ENCODE measurements at places on chromosomes 4 and X.

- no peak for DNase-seq
These were observed 246.6 kb downstream of the PARM1 start for GRCh38 chr4:75179510-75179909.

- no peak for DNase-seq
These were observed 8.6 kb upstream of the TSPAN7 start for GRCh38 chrX:38552721-38553120.

DNA sequence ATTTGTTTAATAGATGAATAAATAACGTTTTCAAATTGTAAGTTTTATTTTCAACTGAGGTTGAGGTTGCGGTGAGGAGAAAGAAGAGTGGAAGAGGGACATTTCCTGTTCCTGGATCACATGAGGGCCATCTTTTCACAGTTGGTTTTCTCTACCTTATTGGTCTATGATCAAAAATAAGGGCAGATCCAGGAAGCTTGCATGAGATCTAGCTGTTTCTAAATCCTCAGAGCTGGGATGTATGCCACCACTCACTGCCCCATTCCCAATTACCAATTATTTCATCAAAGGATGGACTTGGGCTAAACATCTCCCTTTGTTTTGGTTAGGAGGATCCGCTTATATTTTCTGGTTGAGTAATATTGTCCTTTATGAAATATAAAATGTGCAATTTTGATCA, 104.8 kb upstream of the TLL1 start:
- no peak for DNase-seq

DNA sequence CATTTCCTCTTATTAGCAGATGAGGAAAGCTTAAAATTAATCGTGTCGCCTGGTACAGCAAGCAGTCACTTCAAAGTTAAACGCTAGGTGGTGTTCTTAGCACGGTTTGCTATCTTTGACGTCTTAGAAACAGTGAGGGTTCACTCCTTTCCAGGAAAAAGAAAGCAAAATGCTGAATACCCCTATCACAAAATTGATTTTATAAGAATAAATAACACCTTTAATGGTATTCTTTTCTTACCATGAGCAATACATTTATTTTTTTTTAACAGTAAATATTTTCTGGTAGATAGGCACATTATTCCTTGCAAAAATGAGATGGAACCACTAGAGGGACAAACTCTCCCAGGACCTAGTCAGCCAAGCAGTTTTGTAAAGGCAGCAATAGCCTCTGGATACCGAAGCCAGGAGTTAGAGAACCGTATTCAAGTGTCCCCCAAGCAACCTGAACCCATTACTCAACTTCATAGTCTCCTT, 153.9 kb downstream of the KDR start:
- no peak for DNase-seq

DNA sequence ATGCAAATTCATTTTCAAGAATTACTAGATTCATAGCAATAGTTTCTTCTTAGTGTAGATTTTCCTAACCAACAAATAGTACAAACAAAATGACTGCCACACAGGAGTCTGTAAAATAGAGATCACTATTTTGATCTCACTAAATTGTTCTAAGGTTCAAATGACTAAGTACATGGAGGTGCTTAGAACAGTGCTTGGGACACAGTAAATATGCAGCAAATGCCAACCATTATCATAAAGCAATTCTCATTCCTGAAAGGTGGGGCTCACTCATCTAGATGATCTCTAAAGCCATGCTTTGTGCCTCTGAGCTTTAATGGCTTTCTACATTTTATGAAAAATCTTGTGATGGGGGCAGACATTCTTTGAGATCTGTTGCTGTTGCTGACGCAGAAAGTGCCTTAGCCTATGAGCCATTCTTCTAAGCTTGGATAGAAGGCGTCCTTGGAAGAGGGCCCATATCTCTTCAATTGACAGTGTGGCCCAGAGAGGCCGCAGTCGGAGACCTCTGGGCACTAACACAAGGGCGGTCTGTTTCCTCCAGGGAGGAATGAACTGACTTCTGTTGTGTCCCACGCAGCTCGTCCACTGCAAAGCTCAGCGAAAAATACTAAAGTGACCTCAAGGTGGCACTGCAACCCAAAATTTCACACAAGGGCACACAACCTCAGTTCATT, 23.5 kb downstream of the TLR10 start:
- peak; percentile 38 for DNase-seq

DNA sequence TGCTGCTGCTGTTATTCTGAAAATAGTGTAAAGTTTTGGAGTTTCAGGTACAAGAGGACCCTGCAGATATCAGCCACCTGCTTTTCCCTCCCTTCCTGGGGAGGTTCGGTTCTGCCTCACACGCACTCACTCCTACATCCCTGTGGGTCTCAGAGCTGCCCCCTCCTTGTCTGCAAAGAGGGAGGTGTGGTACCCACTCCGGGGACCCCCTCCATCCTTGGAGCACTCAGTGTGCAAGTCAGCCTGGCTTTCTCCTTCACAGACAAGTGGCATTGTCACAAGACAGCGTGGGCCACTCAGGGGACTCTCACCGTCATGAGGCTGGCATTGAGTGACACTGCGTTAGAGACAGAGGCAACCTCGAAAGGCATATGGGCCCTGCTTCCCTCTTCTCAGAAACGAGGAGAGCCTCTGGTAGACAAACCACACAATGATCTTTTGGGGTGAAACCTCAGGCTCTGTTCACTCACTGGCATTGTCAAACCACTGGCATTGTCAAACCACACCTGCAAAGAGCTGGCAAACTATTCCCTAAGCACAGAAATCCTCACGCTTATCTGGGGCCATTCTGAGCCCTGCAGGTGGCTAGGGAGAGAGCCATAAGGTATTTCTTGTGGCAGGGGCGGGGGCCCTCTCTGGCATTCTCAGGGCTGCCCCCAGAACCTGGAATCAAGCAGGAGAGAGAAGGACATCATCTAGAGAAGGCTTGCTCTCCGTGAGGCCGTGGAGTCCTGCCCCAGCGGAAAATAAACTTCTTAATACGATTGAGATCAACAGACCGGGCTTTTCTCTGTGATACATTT, 285.0 kb downstream of the SHOX start:
- DNase-seq: no peak

DNA sequence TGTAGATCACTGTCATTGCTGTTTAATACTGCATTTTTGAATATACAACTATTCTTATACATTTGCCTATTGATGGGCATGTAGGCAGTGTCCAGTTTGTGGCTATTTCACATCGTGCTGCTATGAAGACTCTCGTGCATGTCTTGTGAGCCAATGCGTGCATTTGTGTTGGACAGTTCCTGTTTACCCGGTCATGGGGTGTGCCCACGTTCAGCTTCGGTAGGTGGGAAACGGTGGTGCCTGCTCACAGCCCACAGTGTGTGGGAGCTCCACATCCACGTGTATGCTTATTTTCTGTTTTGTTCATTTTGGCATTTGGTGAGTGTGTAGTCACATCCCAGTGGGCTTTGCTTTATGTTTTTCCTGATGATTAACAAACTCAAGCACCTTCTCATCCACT, 19.7 kb upstream of the RNF212 start:
- no peak for DNase-seq

DNA sequence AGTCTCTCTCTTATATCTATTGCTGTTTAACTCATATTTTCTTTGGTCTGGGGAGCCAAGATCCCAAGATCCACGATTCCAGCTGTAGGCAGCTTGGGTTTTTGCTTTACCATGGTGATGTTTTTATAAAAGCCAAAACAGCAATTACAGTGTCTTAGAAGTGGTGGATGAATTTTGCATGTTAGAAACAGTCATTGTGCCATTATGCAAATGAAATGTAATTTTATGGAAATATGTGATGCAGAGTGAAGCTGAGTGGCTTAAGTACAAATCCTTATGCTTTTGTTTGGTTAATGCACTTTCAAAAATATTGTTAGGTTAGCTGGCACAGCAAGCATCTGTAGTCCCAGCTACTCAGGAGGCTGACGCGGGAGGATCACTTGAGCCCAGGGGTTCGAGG, 32.8 kb upstream of the PTTG2 start:
- DNase-seq: no peak

- no peak for DNase-seq
These were observed 223.5 kb downstream of the APBB2 start for GRCh38 chr4:40990899-40991265.

DNA sequence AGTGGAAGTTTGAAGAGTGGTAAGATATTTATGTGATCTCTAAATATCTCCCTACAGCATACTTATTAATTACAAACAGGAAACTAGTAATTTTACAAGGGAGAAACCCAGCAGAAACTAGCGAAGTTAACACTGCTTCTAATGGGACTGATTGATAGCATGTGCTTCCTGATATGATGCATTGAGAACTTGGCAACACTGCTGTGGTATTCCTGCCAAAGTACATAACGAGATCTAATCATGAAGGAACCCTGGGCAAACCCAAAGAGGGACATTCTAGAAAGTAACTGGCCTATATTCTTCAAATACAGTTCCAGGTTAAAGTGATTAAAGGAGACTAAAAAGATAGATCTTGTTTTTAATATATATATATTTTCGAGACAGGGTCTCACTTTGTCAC, 4.6 kb upstream of the GPR34 start:
- no peak for DNase-seq

DNA sequence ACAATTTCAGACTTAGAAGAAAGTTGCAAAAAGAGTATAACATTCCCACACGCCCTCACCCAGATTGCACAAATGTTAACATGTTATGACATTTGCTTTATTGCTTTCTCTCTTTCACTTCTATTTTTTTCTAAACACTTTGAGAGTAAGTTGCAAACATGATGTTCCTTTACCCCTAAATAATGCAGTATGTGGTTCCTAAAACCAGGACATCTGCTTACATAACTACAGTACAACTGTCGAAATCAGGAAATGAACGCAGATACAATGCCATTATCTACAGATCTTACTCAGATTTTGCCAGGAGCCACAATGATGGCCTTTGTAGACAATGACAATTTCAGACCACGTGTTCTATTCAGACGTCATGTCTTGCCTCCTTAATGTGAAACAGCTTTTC, 22.4 kb downstream of the SH3TC1 start:
- no peak for DNase-seq

- no peak for DNase-seq
These were observed 37.9 kb downstream of the WDR1 start for GRCh38 chr4:10078481-10079233.

DNA sequence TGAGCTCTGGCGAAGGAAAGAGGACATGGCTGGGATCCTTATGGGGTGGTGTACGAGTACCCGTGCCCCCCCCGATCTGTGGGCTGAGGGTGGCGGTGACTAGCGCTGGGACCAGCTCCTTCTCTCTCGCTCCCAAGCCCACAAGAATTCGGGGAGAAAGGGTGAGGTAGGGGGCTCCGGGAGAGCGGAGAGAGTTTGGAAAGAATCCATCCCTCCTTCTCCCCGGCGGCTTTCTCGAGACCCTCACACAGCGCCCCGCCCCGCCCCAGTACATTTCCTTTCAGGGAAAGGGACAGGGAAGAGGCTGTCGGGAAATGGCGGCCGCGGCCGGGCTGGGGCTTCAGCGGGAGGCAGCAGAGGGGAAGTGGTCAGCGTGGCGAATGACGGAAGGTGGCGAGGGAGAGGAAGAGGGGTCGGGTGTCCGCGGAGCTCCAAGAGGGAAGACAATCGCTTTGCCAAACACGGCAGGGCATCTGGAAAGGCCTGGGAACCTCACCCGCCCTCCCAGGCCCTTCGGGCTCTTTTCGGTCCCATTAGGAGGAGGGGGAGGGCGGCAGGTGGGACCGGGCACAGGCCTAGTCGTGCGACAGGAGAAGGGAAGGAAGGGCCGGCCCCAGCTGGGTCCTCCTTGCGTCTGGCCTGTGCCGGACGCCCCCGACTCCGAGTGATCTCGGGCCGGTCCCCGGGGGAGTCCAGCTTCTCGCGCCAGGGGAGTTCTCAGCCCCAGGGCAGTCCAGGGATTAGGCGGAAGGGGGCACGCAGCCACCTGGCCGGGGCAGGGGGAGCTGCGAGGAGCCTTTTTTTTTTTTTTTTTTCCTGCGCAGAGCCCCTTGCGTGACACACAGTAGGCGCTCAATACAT, 10.2 kb downstream of the HNRNPH2 start:
- DNase-seq: peak; percentile 16

- DNase-seq: no peak
These were observed 134.0 kb upstream of the ZIC3 start for GRCh38 chrX:137431693-137432488.

DNA sequence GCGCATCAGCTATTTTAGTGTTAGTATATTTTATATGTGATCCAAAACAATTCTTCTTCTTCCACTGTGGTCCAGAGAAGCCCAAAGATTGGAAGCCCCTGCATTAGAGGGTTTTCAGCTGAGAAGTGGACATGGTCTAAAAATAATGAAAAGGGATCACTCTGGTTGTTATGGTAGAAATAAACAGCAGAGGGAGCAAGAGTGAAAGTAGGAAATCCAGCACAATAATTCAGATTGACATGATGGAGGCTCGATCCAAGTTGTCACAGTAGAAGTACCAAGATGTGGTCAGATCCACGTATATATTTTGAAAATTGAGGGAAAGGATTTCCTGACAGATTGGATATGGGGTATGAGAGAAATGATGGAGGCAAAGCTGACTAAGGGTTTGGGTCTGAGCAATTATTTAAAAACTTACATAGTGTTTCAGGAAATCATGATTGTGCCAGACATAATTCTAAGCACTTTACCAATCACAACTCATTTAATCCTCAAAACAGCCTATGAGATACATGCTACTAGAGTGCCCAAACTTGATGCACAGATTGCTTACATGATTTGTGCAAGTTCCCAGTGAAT, 17.0 kb upstream of the TMEM144 start:
- DNase-seq: no peak

GRCh38 chrX:111041018-111041462, 55.0 kb upstream of the PAK3 start:
- no peak for DNase-seq

DNA sequence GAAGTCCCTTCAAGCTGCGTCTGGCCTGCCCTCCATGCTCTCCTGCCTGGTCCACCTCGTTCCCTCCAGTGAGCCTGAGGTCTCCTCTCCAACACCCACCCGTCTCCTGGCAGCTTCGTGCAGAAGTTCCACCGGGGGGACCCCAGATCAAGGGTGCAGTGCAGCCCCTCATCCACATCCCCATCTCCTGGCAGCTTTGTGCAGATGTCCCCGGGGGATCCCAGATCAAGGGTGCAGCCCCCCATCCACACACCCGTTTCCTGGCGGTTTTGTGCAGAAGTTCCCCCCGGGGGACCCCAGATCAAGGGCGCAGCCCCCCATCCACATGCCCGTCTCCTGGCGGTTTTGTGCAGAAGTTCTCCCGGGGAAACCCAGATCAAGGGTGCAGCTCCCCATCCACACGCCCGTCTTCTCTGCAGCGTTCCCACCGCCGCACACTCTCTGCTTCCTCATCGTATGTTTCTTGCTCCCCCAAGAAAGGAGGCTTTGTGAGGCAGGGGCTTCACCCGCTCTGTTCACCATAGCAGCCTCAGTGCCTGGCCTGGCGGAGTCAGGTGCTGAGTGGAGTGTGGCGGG, 35.7 kb downstream of the PIGG start:
- no peak for DNase-seq

GRCh38 chr4:15653864-15654592, 1.1 kb downstream of the FBXL5 start:
- DNase-seq: no peak

GRCh38 chr4:90293320-90293719, 166.1 kb downstream of the CCSER1 start:
- DNase-seq: no peak

- DNase-seq: no peak
These were observed 62.8 kb upstream of the NEIL3 start for GRCh38 chr4:177246641-177247584.
